Spleen (tissue), 13 donors: ENCODE measurements at places on chromosomes 2 and 18. TPM values are rescaled to one million over a fixed set of nuclear protein-coding genes. Genes with fewer than 3 reads are reported as not detected.

- DNase-seq = no peak
Measured at GRCh38 chr2:166727095-166727494, 161.2 kb upstream of the XIRP2 start.

Gene MAP3K19
- not detected for polyA plus RNA-seq

GRCh38 chr2:234111523-234111922 is 61.0 kb downstream of the SPP2 start:
- no peak for DNase-seq

Gene HOXD8
- polyA plus RNA-seq = 4.7 TPM

- DNase-seq = no peak
Measured at GRCh38 chr2:170523506-170523905, 191.6 kb upstream of the SP5 start.

GRCh38 chr2:165804719-165805118 is 10.7 kb upstream of the GALNT3 start:
- DNase-seq = no peak

GRCh38 chr18:76689646-76690264 is 132.6 kb upstream of the ZNF236 start:
- no peak for DNase-seq

GRCh38 chr2:204775766-204776165 is 230.5 kb downstream of the PARD3B start:
- no peak for DNase-seq

GRCh38 chr2:48162742-48163141 is 256.4 kb upstream of the FBXO11 start:
- DNase-seq = no peak

Gene CCDC141
- polyA plus RNA-seq = 0.29 TPM

DNA sequence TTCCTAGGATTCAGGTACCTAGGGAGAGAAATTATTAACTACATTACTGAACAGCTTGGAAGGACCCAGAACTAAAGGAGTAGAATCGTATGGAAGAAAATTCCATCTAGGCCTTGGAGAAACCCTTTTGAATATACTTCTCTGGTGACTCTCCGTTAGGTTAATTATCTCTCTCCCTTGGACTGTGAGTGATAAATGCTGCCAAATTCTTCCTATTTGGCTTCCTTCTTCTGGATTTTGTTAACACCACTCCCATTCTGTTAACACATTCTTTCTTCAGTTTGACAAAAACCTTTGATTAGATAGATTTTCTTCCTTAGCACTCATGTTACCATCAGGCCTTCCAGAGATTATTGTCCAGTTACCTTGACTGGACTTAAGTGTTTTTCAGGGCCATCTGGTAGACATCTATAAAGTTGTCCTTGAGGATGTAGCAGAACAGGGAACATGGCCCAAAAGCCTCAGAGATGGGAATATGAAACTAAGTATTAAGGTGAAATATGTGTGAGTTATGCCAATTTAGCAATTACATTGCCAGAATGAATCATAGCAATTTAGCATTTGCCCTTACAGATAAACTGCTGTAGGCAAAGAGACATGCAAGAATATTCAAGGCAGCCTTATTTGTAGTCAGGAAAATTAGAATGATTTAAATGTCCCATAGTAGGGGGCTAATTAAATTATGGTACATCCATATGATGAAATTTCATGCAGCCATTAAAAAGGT is 6.7 kb downstream of the CYP27A1 start:
- no peak for DNase-seq

GRCh38 chr2:50582164-50582563 is 449.8 kb downstream of the NRXN1 start:
- peak; percentile 62 for DNase-seq

DNA sequence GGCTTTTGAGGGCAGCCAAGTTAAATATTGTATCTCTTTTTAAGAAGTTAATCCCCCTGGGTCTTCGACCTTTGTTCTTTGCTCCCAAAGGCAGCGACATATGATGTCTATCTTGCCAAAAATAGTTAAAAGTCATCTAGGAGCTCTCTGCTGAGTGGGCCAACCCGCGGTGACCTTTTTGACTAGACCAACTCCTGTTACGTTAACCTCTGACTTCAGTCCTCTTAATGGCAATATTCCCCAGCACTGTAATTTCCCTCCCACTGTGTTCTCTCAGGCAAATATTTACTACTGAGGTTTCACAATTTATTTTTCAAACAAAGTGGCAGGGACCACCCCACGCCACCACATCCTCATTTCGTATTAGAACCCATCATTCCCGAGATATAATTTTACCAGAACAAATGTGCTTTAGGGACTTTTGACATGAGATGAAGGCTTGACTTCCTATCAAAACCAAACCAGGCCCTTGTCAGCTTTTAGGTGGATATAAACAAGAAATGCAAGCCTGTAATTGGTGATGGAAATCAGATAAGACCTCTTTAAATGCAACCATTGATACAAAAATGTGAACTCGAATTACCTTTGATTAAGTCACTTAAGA is 764.7 kb downstream of the SATB2 start:
- no peak for DNase-seq

- no peak for DNase-seq
Measured at GRCh38 chr2:104502901-104503300, 351.0 kb upstream of the POU3F3 start.

DNA sequence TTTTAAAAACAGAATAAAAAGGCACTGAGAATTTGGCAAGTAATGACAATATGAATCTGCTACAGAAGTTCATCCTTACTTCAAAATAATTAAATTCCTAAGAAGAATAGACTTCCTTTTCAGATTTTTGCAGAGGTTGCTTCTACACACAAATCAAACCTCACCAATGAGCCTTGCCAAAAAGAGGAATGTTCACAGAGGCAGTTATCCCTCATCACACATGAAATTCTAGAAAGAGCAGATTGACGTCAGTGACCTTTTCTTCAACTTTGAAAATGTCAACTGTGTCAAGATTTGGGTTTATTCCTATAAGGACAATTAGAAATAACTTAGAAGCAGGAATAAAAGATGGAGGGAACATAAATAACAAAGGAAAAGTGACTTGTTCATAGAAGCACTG is 64.6 kb downstream of the MBD2 start:
- DNase-seq = no peak

DNA sequence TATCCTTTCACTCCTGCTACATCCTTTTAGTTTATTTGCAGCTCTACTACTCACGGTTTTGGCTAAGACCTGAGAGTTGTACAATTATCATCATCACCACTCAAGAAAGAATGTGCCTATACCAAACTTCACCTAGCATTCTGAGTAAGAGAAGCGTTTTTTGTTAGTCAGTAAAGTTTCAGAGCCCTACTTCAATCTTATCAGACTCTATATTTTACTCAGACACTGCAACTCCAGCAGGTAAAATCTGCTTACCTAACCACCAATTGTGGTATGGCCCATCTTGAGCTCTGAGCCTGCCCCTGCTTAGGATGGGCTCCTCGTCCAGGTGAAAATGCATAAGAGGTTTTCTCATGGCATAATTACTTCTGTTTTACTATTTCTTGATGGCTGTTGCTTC is 37.1 kb downstream of the ICOS start:
- no peak for DNase-seq

Gene SERPINB4
- polyA plus RNA-seq = 0.09 TPM

Gene DCAF17
- 3.0 TPM for polyA plus RNA-seq

Gene ERLEC1
- 12.7 TPM for polyA plus RNA-seq

Gene ASAP2
- 1.3 TPM for polyA plus RNA-seq

Gene HOXD13
- polyA plus RNA-seq = not detected

Gene CHST9
- 1.0 TPM for polyA plus RNA-seq

Gene DRC1
- polyA plus RNA-seq = 0.04 TPM

- DNase-seq = no peak
Measured at GRCh38 chr18:59959606-59960005, 59.8 kb downstream of the PMAIP1 start.

- DNase-seq = no peak
Measured at GRCh38 chr2:237060534-237061312, 25.0 kb upstream of the COPS8 start.

- no peak for DNase-seq
Measured at GRCh38 chr18:11587846-11588245, 21.6 kb upstream of the SLC35G4 start.

GRCh38 chr18:23350188-23350587 is 102.9 kb upstream of the RIOK3 start:
- DNase-seq = no peak

- DNase-seq = no peak
Measured at GRCh38 chr2:216516730-216517350, 18.2 kb downstream of the RPL37A start.

GRCh38 chr2:46252891-46253659 is 44.1 kb upstream of the EPAS1 start:
- DNase-seq = no peak

Gene UGT1A3
- polyA plus RNA-seq = not detected

Gene PAIP2B
- 1.3 TPM for polyA plus RNA-seq

DNA sequence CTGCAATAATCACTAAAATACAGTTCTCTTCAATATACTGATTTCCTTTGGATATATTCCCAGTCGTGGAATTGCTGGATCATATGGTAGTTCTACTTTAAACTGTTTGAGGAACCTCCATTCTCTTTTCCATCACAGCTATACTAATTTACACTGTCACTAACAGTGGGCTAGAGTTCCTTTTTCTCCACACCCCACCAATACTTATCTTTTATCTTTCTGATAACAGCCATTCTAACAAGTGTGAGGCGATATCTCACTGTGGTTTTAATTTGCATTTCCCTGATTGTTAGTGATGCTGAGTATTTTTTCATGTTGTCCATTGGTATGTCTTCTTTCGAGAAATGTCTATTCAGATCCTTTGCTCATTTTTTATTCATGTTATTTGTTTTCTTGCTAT is 68.4 kb downstream of the CERKL start:
- no peak for DNase-seq

- DNase-seq = no peak
Measured at GRCh38 chr2:150517951-150518680, 30.6 kb upstream of the RND3 start.

- no peak for DNase-seq
Measured at GRCh38 chr18:23852236-23853045, 162.1 kb upstream of the TTC39C start.

GRCh38 chr2:26668041-26668440 is 24.5 kb upstream of the KCNK3 start:
- DNase-seq = no peak

DNA sequence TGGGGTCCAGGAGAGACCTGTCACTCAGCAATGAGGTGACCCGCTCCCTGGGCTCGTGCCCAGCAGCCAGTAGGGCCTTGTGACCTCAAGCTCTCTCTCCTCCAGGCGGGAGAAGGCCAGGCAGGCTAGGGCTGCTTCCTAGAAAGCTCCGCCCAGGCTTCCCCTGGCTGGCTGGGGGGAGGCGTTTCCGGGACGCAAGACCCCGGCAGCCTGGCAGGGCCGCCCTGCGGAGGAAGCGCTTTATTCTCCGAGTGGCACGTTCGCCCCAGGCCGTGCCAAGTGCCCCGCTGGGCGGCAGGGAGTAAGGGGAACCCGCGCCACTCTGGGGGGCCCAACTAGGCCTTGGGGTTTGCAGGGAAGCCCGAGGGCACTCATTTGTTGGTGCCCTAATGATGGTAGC is 21.2 kb upstream of the EPAS1 start:
- peak; percentile 89 for DNase-seq

- no peak for DNase-seq
Measured at GRCh38 chr2:218129458-218130135, 3.8 kb downstream of the CXCR2 start.

Gene YES1
- 9.3 TPM for polyA plus RNA-seq

GRCh38 chr18:44246001-44246400 is 434.7 kb upstream of the SETBP1 start:
- no peak for DNase-seq

DNA sequence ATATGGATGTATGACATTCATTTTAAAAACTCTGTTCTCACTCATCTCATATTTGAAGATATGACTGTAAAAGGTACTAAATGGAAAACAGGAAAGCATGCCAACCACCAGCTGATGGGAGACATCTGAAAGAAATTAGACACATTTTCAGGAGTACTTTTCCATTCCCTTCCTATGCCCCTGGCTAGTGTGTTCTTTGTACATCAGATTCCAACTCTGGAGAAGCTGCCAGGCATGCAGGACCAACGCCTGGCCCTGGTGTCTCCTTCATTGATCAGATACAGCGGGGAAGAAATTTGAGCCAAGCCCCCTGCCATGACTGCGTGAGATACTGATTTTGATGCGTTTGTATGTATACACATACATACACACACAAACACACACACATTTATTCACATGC is 599.0 kb upstream of the SYT4 start:
- no peak for DNase-seq

Gene TCF23
- 0.30 TPM for polyA plus RNA-seq

Gene SERPINB12
- polyA plus RNA-seq = not detected

Gene RAB6C
- polyA plus RNA-seq = 0.15 TPM

Gene ERBB4
- polyA plus RNA-seq = under 0.01 TPM

DNA sequence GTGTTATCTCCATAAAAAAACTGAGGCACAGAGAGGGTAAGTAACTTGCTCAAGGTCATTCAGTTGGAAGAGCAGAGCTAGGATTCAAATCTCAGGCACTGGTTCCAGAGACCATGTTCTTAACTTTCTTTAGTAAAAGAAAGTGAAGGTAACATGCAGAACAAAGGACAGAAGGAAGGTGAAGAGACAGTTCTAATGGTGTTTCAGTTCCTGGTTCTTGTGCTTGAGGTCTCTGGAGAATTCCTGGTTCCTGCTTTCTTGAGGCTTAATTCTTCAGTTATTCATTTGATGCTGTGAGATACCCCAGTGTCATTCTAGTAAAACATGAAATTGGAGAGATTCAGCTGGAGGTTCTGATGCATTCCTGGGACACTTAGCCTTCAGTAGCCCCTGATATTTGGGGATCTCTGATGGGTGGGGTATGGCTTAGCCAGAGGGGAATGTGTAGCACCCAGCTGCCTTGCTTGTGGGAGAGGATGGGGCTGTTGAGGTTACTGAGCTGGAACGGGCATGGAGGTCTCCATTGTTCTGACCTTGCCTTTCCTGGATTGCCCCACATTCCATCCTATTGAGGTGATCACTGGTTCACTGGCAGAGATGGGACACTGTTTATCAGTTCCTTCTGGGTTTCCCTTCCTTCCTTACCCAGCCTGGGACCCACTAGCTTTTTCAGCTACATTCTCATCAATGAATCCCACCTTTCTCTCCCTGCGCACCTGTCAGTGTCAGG is 46.8 kb downstream of the SEMA4F start:
- DNase-seq = no peak

Gene TAF1B
- polyA plus RNA-seq = 3.8 TPM
